ENCODE measurements at places on chromosomes 3 and 15.

GRCh38 chr3:17741621-17742101 is 770 bp downstream of the TBC1D5 start:
- no peak for DNase-seq

GRCh38 chr15:82572311-82572710 is 32.1 kb upstream of the RPS17 start:
- DNase-seq, result no peak

GRCh38 chr15:42785569-42785968 is 48.6 kb upstream of the CDAN1 start:
- DNase-seq, result no peak

DNA sequence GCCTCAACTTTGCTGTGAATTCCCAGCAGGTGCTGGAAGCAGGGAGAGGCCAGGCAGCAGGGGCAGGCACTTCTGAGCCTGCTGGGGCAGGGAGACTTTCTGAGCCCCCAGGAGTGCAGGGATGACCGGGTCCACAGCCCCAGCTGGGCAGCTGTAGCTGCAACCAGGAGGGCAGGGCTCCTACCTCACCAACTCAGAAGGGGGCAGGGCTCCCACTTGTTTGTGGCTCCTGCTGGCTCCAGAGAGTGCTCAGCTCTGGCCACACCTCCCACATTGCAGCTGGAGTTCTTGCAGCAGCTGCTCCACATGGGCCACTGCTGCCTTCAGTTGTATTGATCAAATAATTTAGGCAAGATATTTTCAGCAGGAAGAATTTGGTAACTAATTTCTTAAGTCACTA is 812.3 kb downstream of the NSUN3 start:
- DNase-seq, result no peak

DNA sequence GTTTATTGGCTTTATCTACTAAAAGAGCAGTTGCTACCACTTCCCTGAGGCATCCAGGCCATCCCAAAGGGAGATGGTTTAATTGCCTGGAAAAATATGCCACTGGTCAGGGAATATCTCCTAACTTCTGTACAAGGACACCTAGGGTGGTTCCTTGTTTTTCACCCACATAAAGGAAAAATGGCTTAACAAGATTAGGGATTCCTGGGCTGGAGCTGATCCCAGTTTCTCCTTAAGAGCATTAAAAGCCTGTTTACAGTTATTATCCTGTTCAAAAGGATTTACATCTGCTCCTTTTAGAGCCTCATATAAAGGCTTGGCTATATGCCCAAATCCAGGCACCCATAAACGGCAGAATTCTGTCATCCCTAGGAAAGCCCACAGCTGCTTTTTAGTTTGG is 70.2 kb upstream of the WNT7A start:
- DNase-seq, result no peak

GRCh38 chr15:89150762-89151664 is 62.8 kb downstream of the ABHD2 start:
- no peak for DNase-seq

DNA sequence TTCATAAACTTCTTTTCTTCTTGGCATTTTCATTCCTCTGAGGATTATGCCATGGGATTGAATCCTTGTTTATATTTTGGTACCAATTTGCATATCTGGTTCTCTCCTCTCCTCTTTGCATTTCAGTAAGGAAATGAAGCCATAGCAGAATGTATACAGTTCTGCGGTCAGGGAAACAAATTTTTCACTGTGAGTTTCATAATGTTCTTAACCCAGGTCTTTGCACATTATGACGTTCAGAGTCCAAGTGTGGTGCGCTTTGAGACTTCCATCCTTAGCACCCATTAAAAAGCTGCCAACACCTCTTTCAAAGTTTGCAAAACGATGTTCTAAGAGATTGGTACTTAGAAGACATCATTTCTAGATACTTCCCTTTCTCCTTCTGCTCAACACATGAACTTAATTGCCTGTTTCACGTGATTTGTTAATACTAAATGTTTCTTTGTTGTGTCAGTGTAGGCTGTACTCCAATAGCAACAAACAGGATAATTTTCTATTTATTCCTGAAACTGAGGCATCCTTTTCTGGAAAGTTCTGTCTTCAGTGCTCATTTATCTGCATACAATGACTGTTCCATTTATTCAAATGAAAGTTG is 953.1 kb upstream of the NR2F2 start:
- DNase-seq, result no peak
